NCI-H526 treated with DMSO at 0.1 percent for 48 hours (cell line): ENCODE measurements at places on chromosomes 7 and 10.

DNA sequence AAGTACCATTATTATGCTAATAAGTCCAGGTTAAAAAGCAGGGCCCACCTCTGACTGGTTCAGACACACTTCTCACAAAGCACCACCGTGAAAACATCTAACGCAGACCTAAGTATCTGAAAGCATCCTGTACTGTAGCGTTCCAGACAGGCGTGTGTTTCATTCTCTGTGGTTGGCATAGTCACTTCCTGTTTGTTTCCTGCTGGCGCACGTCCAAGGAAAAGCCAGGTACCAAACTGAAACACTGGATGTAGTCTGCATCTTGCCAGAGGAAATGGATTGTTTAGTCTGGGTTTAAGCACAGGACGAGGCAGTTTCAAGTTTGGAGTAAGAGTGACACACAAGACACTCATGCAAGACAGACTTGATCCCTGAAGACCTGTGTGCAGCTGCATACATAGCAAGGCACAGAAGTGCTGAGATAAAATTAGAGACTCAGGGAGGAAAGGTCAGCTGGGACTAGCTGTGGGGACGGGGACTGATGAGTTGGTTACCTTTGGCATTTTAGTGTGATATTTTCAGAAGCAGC, 23.3 kb downstream of the BPGM start:
- DNase-seq, result peak; percentile 22

DNA sequence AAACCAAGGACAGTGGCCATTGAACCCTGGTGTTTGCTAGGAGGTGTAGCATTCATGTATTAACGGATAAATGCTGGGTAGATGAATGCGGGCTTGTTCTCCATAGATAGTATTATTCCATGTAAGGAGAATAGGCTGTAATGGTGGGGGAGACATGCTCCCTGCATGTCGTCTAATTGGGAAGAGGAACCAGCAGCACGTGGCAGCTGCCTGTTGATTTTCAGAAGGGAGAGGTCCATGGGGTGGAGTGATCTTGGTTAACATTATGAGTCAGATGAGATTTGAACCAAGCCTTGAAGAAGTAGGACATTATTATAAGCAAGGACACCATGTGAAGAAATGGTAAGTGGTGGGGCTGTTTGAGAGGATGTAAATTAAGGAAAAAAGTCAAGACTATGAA, 112.5 kb downstream of the WNT2 start:
- no peak for DNase-seq

DNA sequence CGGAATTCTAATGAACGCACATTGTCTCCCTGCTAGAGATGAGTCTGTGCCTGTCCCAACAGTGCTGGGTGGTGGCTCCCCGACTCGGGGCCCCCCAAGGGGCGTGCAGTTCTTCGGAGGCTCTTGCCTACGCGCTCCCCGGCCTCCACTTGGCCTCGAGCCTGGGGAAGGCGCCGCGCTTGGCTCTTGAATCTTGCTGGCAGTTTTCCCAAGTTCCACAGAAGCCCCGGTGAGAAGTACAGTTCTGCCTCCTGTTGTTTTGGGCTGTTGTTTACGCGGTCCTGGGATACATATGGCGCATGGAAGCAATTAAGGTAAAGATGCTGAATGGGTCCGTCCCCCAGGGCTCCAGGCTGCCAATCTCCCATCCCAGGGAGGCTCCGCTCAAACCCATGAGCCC, 32.6 kb upstream of the UNCX start:
- DNase-seq, result no peak

GRCh38 chr10:69842882-69843281, 41.2 kb downstream of the COL13A1 start:
- DNase-seq, result no peak
